ENCODE measurements at places on chromosomes 11 and 22.

DNA sequence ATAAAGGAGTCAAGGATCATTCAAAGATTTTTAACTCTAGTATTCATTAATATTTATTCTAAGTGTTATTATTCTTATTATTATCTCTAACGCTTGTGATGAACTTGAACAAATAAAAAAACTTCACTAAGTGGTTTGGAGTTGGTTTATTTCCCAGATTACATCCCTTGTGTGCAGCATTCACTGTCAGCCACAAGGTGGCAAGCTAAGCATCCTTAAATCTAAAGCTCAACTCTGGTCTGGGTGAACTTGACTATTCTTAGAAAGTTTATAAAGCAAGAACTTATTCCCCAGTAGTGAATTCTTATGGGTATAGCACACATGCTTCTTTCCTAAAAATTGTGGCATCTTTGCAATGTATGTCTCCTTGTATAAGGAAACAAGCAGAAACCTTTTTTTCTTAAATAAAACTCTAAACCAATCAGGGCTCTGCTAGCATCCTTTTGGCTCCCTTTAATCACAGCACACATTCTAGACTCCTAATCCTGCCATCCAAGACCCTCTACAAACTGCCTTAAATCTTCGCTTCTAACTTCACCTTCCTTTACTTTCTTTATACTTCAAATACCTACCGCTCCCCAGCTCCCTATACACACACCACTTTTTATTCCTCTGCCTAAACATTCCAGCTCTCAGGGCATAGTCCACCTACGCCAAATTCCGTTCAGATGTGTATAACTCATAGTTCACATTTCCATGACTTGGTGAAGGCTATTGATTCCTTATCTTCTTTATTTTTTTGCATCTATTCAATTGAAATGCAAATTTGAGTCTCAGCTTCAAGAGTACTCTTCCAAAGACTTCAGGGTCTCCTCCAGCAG lies 1068.8 kb downstream of the DLG2 start:
- DNase-seq, result no peak

GRCh38 chr22:32850157-32850556 lies 48.7 kb downstream of the TIMP3 start:
- DNase-seq, result no peak

GRCh38 chr22:32202539-32203180 lies 2.2 kb downstream of the RFPL2 start:
- DNase-seq, result peak; percentile 43

GRCh38 chr11:71066311-71066710 lies 186.1 kb downstream of the SHANK2 start:
- no peak for DNase-seq
